ENCODE measurements at places on chromosomes 3 and 15.

- DNase-seq = no peak
These were observed 60.6 kb downstream of the ALCAM start for GRCh38 chr3:105427332-105427731.

DNA sequence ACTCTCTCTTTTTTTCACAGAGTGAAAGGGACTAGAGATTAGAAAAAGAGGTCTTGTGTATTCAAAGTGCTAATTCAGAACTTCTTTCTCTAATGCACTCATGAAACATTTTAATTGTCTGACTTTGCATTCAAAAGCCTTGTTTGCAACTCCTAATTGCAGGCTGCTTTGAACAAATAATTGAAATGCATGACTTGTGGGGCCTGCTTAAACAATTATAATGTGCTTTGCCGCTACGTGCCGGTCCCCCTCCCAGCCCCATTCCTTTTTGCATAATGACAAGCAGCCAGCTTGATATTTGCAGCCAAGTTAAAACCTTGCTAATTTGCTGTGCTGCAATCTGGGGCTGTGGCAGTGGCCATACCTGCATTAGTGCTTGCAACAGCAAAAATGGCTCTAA lies 114.5 kb downstream of the FOXB1 start:
- DNase-seq = no peak

GRCh38 chr3:11917051-11917450 lies 70.4 kb upstream of the TAMM41 start:
- no peak for DNase-seq

DNA sequence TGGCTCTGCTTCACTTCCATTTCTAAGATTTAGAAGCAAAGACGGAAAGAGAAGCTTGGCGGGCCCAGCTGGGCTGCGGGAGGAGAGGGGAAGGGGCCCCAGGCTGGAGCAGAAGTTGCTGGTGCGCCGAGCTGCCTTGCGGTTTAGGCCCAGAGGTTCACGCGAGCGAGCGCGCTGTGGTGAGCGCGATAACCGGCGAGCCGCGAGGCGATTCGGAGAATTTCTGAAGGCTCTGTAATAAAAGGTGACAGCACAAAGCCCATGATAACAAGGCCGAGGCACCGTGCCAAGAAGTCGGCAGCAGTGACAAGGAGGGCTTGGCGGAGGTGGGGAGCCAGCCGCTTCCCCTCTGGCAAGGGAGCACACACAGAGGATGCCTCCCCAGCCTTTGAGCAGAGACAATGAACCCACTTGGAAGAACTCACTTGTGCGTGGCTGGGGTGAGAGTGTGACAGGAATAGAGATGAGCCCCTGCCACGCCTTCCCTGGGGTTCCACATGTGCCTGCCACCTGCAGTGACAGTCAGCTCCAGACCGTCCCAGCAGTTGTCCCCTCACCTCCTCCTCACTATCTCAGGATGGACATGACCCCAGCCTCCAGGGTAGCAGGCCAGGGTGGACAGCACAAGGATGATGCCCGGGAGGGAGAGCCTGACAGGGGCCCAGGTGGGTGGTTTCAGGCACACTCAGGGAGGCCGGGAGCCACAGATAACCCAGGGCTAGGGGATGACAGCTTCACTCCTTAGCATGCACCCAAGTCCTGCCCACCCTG lies 315.2 kb downstream of the UACA start:
- peak; percentile 25 for DNase-seq

DNA sequence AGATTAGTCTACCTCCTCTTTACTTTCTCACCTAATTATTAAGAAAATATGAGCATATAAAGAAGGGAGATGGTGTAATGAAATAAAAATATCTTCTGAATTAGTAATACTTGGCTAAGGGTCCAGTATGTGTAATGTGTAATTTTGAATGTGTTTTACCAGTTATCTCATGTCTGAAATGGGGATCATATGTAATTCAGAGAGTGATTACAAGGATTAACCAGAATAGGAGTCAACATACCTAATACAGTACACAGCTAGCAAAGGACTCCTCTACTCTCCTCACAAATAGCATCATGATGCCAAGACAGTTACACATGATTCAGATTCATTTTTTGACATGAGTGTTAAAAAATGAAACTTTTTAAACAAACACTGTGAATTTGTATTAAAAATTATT lies 570.4 kb downstream of the SI start:
- DNase-seq = no peak

DNA sequence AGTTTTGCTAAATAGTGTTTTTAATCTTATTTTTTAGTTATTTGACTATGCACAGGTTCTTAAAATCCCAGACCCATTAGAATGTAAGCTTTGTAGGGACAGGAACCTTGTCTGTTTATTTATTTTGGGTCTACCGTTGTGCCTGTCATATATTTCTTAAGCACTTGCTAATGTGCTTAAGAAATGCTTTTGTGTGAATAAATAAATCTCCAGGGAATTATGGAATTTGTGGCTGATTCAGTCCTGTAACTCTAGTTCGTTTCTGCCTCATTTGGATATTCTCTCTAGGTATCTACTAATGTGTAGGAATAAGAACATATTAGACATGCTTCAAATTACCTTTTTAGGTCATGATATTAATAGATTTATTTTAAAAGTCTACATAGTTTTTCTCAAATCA lies 161.6 kb downstream of the LPP start:
- DNase-seq = no peak

DNA sequence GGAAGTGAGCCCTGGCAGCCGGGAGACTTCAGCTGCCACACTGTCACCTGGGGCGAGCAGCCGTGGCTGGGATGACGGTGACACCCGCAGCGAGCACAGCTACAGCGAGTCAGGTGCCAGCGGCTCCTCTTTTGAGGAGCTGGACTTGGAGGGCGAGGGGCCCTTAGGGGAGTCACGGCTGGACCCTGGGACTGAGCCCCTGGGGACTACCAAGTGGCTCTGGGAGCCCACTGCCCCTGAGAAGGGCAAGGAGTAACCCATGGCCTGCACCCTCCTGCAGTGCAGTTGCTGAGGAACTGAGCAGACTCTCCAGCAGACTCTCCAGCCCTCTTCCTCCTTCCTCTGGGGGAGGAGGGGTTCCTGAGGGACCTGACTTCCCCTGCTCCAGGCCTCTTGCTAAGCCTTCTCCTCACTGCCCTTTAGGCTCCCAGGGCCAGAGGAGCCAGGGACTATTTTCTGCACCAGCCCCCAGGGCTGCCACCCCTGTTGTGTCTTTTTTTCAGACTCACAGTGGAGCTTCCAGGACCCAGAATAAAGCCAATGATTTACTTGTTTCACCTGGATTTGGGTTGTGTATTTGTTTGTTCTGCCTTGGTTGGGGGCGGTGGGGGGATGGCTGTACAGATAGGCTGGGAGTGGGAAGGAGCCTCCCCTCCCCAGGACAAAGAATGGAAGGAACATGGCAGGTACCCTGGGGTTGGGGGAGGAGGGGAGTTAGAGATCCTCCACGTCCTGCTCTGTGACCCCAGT lies 2.9 kb upstream of the GRM2 start:
- DNase-seq = no peak

GRCh38 chr3:140910860-140911259 lies 30.8 kb upstream of the SLC25A36 start:
- DNase-seq = no peak

GRCh38 chr3:79517766-79518413 lies 249.9 kb downstream of the ROBO1 start:
- DNase-seq = no peak

- DNase-seq = no peak
These were observed 287.8 kb downstream of the ERC2 start for GRCh38 chr3:56180433-56180832.

GRCh38 chr3:129139911-129140310 lies 18.3 kb upstream of the RAB43 start:
- no peak for DNase-seq

DNA sequence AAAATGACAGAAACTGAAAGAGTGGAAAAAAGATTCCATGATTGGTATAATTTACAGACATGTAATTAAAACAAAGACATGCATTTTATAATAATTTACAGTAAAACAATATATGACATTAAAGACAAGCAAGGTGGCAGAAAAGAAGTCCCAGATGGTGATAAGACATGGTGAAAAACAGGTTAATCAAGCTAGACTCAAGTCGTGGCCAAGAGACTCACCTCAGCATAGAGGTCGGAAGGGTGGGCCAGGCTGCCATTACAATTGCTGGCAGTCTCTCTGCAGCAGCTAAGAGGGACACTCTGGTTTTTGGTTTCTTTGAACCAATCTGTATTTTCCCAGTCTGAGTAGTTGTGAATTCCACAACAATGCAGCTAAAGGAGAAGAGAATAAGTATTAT lies 18.4 kb downstream of the TSPAN3 start:
- no peak for DNase-seq

DNA sequence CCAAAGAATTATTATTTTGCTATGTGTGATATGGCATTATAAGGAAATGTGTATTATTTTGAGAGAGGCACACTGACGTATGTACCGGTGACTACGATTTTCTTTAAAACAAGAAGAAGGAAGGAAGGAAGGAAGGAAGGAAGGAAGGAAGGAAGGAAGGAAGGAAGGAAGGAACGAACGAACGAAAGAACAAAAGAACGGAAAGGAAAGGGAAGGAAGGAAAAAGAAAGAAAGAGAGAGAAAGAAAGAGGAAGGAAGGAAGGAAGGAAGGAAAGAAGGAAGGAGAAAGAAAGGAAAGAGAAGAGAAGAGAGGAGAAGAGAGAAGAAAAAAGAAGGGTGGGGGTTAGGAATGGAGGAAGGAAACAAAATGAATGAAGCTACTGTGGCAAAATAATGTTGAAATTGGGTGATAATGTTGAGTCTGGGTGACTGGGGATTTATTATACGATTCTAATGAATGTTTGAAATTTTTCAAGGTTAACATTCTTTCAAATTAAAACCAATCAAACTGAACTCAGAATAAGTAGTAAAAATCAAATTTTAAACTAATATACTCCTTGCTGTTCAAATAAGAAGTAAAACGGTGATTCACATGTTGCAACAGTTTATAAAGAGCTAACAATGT lies 70.3 kb downstream of the PHC3 start:
- no peak for DNase-seq

DNA sequence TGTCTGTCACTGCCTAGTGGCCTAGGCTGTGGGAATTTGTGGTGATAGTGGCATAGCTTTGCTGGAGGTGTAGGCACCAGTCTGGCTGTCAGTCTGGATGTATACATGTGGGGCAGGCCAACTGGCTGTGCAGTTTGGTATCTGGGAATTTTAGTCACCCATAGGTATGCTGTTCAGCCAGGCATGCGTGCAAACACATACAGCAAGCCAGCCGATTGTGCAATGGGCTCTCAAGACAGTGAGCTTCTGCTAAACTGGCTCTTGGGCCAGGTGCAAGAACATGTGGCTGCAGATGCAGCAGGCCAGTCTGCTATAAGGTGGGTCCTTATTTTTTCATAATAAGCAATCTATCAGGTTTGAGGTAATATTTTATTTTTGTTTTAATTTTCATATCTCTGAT lies 87.1 kb upstream of the PLSCR5 start:
- DNase-seq = no peak

DNA sequence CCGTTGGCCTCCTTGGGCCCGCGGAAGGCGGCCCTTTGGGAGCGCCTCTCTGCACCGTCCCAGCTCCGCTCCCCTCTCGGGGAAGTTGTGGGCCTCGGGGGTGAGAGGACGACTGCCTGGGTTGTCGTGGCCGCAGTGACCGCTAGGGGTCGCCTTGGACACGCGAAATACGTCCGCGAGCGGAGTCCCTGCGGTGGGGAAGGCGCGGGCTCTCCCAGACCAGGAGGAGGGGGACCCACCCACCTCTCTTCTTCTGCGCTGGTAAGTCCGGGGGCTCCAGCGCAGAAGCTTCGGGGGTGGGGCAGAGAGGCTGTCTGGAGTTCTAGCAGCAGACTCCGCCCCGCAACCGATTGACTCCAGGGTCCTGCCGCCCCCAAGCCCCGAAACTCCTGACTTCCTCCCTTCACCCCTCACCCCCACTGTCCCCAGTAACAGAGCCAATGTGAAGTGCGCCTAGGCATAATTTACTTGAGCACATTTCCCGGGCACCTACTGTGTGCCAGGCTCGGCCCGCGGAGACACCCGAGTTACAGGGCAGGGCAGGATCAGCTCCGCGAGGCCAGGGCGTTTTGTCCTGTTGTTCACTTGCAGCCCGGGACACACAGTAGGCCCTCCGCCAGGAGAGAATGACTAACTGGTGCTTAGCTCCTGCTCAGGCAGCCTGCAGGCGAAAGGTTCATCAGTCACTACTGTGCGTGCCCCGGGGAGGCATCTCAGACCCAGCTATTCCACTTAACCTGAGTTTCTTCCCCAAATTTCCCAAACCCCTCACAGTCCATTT lies 32.8 kb downstream of the DNASE1L3 start:
- DNase-seq = peak; percentile 76

- DNase-seq = no peak
These were observed at the start of gene ZNF385D for GRCh38 chr3:21750831-21751391. TSS of gene ZNF385D (minus strand) at chr3:21751210. CDS start at chr3:21750916, 294 bp downstream.

DNA sequence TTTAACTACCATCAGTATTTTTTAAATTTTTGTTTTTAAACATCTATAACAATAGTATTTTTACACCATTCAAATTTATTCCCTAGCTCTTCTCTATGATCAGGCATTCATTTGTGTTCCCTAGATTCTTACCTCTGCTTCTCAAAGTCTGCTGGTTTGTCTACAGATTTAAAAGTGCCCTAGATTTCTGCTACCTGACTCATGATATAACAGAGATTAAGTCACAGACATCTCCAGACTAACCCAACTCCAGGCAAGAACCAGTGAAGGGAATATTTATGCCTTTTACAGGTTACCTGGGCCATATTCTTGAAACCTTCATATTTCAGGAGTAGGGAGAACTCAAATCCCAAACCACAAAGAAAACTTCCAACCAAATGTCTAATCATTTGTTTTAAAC lies 38.8 kb downstream of the ADAM10 start:
- DNase-seq = no peak

DNA sequence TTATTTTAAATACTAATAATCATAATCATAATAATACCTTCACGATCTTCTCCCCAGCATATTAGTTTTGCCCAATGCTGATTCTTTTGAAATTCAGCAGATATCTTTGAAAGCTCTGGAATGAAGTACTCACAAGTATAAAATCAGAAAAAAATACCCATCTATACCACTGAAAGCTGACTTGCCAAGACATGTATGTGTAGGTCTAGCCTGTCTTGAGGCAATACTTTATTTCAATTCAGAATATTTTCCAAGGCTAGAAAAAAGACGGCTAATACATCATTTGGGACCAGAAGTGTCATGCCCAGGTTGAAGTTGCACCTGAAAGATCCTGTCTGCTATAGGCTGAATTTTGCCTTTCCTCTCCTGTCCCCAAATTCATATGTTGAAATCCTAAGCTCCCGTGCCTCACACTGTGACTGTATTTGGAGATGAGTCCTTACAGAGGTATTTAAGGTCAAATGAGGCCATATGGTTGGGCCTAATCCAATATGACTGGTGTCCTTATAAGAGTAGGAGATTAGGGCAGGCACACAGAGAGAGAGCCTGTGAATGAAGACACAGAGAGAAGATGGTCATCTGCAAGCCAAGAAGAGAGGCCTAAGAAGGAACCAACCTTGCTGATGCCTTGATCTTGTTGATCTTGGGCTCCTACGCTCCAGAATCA lies 255.9 kb upstream of the CMC1 start:
- DNase-seq = no peak

- no peak for DNase-seq
These were observed 163.4 kb upstream of the IQSEC1 start for GRCh38 chr3:13236557-13237173.

All from activated T-helper 1 cell treated with Interleukin-2 at 50 U/mL for 16 hours (primary cell).